NCI-H2171 treated with DMSO at 0.1 percent for 48 hours (cell line): ENCODE measurements at places on chromosomes 11 and 22.
A peak's percentile ranks its signal among the peaks of the same experiment; 100 is the strongest.

DNA sequence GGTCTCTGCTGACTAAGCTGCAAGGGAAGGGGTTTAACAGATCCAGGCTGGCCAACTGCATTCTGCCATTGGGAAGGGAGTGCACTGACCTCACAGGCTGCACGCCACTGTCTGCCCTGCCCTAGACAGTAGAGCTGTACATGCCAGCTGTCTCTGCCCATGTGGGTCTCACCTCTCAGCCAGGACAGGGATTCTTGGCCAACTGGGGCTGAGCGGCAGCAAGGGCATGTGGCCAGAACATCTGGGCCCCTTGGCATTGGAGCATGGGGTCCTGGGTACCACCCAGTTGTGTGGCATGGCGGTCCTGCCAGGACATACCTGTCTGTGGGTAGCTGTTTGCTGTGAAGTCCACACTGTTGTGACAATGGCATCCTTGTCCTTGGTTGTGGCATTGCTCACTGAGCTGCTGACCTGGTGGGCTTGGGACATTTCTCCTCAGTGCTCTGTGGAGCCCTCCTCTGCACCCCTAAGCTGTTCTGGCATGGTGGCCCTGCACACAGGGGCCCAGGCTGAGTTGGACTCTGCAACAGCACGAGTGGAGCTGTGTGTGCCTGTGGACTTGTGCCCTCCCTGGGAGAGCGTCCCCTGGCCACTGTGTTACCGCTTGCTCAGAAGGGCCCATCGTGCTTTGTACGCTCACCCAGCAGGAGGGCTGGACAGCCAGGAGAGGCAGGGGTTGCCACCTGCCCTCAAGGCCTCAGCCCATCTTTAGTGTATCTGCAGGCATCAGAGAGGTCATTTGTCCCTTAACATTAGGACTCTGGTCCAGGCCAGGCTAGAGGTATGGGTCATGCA is 46.7 kb downstream of the MED15 start:
- DNase-seq = no peak

DNA sequence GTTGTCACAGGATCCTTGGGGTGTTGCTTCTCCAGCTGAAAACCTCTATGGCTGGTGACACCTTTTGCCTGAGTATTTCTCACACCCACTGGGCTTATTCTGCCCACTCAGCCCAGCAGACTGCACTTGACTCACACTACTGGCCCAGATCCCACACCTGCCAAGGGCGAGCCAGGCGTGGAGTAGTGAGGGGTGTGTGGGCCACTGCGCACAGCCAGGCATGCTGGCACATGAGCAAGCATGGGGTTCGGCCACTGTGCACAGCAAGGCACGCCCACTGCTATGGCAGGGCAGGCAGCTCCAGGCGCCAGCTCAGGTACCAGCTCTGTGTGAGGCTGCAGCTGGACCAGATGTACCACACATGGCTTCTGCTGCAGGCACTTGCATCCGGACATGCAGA is 116.5 kb upstream of the MTNR1B start:
- no peak for DNase-seq

GRCh38 chr11:102928247-102928646 is 27.3 kb downstream of the MMP13 start:
- DNase-seq = no peak

- DNase-seq = no peak
Measured at GRCh38 chr11:95163106-95163505, 67.9 kb downstream of the SESN3 start.

GRCh38 chr11:63837027-63837688 is 1.8 kb upstream of the MARK2 start:
- DNase-seq = peak; percentile 84

DNA sequence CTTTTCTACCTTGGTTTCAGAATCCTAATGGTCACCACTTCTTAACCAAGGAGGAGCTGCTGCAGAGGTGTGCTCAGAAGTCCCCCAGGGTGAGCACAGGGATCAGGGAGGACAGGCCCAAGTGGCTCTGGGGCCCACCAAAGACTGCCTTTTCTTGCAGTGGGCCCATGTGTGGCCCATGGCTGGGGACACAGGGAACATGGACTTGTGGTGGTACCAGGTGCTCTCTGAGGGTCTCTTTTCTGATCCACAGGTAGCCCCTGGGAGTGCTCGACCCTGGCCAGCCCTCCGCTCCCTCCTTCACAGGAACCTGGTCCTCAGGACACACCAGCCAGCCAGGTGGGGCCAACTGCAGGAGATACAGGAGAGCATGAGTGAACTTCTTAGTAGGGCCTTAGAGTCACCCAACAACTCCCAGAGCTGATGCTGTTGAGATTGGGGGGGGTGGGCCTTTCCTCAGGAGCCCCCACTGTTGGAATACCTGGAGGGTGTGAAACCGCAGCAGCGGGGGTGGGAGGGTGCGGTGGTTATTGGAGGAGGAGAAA is 2.0 kb downstream of the MUS81 start:
- DNase-seq = no peak
